ENCODE measurements at places on chromosomes 13 and 19.

GRCh38 chr13:29621051-29621800 is 25.7 kb upstream of the SLC7A1 start:
- no peak for DNase-seq

GRCh38 chr19:29678484-29679106 is 13.3 kb downstream of the PLEKHF1 start:
- DNase-seq: no peak

- DNase-seq: no peak
These were observed 1672.0 kb downstream of the SLITRK5 start for GRCh38 chr13:89343165-89343564.

DNA sequence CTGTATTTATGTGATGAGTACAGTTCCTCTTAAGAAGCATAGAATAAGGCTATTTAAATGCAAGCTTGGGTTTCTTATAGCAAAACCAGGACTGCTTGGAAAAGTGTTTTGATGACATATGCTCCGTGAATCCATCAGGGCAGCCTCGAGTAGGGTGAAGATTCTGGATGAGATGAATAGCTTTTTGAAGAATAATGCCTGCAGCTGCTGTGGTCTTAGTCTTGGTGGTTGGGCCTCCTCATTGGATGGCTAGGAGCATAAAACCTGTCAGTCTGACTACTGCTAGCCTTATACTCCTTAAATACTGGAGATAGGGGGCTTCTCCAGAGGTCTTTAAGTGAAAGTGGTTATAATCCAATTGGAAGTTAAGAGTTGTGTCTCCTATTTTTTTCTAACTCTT is 704.3 kb downstream of the FGF9 start:
- DNase-seq: no peak

DNA sequence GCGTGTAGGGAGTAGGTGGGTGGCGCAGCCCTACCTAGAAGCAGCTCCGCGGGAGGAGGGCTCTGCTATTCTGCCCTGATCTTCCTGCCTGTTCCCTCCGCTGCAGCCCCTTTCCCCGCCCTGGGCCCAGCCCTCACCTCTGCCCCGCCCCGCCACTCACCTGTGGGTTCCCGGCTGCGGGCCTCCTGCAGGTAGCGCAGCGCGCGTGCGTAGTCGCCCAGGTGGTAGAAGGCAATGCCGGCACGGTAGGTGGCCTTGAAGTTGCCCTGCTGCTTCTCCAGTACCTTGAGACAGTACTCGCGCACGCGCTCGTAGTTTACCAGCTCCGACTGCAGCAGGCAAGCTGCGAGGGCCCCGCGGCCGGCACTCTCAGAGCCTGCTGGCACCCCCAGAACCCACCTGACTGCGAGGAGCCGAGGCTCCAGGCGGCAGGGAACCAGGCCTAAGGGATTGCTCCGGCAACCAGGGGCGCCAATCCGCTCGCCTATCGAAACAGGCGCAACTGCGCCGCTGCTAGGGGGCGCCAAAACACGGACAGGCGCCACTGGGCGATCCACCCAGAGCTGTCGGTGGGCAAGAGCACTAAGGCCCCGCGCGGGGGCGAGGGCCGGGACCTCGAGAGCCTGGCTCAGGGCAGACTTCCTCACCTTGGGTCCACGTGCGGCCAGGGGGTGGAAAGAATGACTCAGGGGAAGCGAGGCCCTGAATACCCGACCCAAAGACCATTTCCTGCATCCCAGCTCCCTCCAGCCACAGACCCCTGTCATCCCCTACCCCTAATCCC is 965 bp downstream of the TTC9B start:
- no peak for DNase-seq

DNA sequence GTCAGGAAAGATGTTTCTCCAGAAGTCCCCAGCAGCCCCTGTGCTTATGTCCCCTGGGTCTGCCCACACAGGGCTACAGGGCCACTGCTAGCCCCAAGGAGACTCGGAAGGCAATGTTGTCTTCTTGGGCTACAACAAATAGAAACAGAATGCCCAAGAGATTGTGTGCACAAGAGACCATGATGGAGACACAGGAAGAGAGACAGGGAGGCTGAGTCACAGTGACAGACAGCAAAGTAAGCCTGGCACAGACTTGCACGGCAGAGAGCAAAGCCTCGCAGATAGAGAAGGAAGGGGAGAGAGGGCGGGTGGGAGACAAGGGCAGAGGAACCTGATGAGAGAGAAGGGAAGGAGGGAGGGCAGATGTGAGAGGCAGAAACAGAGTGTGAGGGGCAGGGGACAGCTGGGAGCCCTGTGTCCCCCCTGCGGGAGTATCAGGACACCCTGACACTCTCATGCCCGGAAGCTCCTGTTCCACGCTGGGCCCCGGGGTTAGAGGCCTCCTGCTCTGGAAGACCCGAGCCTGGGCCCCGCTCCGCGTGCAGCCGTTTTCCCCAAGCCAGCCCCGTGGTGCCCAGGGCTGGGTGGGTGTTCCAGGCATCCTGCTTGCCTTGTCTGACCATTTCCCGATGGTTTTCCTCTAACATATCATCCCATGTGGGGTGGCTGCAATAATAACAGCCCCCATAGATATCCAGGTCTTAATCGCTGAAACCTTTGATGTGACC is 2.7 kb upstream of the PLA2G4C start:
- DNase-seq: no peak

DNA sequence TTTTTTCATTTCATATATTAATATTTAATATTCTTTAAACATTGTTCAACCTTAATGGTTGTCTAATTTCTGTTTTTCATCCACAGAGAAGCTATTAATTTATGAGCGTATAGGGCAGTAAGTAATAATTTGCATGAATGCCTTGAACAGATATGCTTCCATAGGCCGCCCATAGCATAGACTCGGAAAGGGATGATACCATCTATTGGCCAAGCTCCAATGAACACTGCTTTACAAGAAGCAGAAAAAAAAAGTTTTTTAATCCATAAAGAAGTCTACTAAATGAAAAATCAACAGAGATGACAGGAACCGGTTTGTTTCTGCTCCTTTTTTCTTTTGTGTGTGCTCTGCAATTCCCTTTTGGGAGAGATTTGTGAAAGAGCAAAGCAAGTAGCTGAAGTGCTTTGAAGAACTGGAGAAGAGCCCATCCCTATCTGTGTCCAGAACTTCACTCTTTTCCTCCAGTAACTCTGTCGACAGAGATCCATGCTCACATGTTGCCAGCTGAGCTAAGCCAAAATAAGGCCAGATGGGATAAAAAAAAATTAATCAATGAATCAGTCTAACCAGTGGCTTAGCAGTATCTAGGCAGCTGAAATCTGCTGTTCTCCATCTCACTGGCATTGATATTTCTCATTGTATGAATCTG is 215.9 kb upstream of the SOX21 start:
- no peak for DNase-seq

GRCh38 chr19:34953092-34953491 is 10.9 kb downstream of the ZNF792 start:
- no peak for DNase-seq

DNA sequence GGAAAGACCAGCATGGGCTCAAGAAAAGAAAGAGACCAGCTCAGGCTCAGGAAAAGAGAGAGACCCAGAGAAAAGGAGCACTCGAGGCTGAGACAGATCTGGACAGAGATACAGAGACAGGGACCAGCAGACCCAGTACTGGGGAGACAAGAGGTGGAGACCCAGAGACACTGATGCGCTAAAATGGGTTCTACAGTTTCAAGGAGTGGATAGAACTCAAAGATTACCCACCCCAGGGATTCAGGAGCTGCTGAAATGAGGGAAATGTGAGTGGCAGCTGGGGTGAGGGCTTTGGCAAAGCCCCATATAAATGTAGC is 609 bp upstream of the ZSCAN18 start:
- no peak for DNase-seq

GRCh38 chr13:107870400-107870799 is 344.9 kb downstream of the LIG4 start:
- no peak for DNase-seq

GRCh38 chr13:106753251-106753650 is 185.3 kb upstream of the ARGLU1 start:
- DNase-seq: no peak

DNA sequence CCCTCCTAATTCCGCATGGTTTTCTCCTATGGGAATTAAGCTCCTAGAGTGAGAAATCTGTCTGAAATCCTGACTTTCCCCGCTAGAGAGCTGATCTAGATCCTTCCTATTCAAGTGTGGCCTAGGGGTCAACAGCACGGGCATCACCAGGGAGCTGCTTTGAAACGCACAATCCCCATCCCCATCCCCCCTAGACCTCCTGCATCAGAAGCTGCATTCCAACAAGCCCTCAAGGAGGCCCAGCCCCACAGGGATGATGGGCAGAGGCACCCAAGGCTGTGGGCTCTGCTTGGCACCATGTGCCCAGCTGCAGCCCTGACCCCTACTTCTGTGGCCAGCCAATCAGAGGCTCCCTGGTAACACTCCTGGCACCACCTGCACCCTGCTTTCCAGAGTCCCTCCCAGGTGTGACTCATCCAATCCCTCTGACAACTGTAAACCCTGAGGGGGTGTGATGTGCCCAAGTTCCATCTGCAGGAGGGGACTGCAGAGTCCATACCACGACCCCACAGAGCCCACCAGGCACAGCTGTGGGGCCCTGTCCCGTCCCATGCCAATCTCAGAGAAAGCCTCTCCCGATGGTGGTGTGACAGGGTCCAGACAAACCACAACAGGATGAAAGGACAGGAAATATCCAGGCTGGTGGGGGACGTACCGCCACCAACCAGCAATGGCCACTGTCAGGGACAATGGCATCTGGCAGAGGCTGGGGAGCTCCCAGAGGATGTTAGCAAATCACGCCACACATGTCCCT is 19.8 kb upstream of the SLC35E1 start:
- no peak for DNase-seq

DNA sequence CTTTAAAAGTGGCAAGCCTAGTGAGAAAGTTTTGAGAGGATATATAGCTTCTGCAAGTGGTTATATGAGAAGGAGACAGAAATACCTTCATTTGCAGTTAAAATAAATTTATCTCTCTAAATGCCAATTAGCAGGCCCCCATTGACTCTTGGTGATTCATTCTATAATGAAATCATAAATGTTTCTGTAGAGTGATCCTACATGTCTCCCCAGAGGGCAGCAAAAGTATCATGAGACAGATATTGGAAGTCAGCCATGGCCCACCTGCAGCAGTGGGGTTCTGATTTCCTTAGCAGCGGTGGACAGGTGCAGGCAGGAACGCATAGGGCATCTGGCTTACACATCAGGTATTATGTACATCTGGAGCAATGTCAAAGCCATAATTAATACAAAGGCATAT is 385.4 kb upstream of the SLC10A2 start:
- no peak for DNase-seq

DNA sequence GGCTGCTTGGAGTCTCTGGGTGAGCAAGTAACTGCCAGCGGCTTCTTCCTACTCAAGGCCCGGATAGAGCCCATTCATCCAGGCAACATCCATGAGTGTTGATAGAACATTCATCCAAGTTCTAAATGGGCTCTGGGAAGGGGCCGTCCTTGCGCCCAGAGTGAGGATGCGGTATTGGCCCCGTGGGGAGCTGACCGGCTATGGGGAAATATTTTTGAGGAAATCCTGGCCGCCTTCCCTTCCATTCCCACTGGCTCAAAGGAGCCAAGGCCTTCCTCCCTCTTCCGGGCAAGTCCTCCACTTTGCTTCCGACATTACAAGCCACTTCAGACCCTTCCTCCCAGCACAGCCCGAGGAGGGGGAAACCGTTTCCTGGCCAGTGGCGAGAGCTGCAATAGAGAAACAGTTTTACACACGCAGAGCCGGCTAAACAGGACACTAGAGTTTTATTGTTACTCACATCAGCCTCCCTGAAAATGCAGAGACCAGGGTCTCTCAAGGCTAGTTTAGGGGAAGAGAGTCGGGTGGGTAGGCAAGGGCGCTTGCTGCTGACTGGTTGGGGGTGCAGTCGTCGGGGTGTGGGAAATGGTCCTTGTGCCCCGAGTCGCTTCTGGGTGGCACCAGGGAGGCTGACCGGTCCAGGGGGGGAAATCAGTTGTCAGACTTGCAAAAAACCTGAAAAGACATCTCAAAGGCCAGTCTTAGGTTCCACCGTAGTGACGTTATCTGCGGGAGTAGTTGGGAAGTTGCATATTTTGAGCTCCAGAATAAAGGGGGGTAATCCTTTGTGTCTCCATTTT is 37.5 kb downstream of the C13orf46 start:
- DNase-seq: no peak

DNA sequence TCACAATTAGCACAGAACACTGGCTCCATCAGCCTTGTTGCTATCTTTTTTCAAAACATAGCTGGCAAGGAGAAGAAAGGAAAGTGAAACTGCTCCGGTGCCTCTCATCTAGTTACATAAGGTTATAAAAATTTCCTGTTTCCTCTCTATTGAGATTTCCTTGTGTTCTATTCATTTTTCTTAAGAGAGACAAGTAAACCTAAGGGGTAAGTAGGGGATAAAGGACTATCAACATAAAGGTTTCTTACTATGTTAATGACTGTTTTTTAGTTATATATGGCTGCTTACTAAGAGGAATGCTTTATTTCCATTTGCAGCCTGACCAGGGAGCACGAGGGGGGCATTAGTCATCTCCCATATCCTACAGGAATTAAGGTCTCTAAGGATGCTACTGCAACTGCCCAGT is 73.2 kb upstream of the MLNR start:
- no peak for DNase-seq

GRCh38 chr19:44987148-44987675 is 14.1 kb upstream of the RELB start:
- no peak for DNase-seq

GRCh38 chr19:35561436-35561835 is 2.0 kb downstream of the ATP4A start:
- DNase-seq: no peak

DNA sequence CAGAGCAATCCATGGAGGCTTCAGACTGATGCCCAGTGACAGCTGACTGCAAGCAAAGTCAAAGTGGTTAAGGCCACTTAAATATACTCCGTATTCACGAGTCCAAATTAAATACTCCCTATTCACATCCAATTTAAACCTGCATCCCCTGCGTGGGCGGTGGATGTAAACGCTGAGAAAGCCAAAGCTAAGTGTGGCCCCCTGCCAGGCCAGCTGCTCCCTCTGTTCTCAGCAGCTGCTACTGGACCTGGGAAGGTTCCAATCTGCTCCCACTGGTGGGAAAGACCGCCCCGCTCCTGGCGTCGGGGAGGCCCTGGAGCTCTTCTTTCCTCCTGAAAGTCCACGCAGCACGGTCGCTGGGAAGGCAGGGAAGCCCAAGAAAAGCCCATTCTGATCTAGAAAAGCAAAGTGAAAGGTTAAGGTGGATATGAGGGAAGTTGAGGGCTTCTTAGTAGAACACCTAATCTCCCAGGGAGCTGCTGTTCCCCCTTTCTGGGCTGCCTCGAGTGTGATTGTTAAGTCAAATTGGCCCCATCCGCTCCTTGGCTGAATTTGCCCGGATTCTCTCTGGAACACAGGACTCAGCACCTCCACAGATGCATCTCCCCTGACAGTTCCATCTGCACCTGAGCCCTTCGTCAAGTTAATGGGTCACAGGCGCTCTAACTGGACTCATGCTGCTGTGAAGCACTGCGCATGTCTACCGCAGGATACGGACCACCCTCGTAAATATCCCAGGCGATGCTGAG is 205.5 kb downstream of the USP12 start:
- DNase-seq: no peak

DNA sequence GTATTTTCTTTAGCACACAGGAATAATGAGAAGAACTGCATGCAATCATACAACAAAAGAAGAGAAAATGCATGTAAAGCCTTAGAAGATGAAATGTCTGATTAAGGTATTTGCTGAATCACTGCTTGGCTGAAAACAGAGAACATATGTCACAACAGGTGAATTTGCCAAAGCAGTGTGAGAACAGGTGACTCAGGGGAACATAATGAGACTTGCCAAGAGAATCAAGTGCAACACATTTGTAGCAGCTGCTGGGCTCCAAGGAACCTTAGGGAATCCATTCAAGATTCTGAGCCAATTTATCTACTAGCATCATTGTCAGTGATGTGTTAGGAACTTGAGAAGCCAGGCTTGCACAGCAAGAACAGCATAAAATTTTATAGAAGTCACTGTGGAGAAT is 273.1 kb downstream of the PCDH20 start:
- no peak for DNase-seq

All from stimulated activated CD4-positive, alpha-beta T cell treated with anti-CD3 and anti-CD28 coated beads, Interleukin-1b, Interleukin-23, amount 100 ng/mL, for 1 hour (primary cell).